Vagina (tissue), 2 donors: ENCODE measurements at places on chromosomes 1 and 21.

- no peak for DNase-seq
Measured at GRCh38 chr1:6500544-6501278, 9.2 kb upstream of the PLEKHG5 start.

GRCh38 chr1:226946285-226946684, 6.2 kb downstream of the COQ8A start:
- no peak for DNase-seq

DNA sequence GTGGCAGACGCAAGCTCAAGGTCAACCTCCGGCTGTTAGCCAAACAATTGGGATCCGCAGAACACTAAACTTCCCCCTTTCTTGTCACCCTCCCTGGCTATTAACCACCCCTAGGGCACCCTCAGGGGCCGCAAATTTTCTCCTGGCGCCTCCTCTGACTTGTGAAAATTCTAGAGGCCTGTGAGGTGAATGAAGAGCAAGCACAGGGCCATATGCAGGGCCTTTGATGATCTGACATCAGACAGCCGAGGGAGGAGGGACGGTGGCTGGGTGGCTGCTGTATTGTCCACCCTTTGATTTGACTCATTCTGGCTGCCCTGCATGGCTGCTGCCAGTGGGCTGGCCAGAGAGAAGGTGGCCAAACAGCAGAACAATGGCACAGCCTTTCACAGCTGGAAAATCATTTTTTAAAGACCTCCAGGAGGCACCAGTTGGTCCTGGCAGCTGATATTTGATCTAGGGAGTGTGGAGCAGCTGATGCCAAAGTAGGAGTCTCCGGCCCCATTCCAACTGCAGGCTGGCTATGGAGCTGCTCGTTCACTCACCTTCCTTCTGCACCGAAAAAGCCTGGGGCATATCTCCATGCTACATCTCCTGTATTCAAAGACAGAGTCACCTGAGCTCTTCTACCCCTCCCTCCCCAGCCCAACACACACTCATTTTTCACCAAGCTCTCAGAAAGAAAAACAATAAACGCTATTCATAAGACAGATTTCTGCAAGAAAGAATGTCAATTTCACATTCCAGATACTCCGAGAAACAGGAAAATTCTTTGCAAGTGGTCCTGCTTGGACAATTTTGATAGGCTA, 44.9 kb upstream of the BARHL2 start:
- DNase-seq, result no peak

DNA sequence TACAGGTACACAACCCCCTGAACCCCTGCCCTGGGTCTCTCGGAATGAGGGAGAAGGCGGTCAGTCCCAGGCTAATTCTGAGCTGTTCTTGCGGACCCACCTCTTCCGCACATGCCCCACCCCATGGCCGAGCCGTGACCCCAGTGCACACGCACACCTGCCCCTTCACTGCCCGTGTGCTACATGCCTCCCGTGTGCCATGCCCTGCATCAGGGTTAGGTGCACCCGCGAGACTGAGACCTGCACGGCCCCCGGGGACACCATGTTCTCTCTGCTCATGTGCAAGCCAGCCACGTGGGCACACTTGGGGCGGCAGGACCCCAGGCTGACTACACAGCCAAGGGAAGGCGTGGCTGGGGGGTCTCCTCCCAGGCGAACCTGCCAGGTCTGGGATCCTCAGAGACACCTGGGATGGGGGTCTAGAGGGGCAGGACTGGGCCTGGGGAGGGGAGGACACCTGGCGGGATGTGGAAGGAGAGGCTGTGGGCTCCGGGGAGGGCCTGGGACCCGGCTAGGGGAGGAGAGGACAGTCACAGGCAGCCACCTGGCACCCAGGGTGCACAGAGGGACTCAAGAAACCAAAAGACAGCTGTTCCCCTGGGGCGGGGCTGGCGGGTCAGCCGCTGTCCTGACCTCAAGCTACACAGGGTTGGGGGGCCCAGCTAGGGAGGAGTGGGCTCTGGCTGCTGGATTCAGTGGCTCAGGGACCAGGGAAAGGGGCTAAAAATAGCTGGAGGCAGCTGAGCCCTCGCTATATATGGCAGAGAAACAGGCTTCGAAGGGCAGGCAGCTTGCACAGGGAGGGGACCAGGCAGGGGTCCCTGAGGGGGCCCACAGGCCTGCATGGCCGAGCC, 133.4 kb downstream of the CASZ1 start:
- DNase-seq, result no peak

DNA sequence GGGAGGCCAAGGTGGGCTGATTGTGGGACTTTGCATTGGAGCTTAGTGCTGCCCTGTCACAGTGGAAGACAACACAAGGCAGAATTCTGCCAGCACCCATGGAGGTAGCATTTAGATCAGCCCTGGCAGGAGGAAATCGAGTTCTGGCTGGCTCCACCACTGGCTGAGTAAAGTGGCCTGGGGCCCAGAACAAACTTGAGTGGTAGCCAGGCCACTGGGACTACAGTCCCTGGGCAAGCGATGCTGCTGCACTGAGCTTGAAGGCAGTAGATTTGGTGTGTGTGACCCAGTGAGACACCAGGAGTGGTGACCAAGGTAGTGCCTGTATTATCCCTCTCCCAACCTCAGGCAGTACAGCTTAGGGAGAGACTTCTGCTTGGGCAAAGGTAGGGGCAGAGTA, 22.5 kb upstream of the UHMK1 start:
- DNase-seq, result no peak

- no peak for DNase-seq
Measured at GRCh38 chr1:7826363-7826762, 26.5 kb downstream of the UTS2 start.

DNA sequence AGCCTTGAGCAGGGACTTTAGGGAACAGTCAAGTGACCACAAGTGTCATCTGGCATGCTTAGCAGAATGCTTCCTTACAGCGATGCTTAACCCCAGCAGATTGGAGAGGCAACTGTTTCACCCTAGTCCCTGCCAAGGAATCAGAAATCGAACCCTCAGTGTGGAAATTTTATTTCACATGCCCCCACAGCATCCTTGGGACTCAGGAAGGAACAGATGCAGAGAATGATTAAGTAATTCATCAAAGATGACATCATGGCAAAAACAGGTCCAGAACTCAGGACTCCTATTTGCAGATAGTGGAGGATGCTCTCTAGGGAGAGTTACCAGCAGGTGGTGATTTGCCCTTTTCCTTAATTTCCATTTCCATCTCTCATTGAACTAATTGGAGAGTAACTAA, 333.0 kb upstream of the KAZN start:
- no peak for DNase-seq
